ENCODE measurements at places on chromosomes 12 and 14.

DNA sequence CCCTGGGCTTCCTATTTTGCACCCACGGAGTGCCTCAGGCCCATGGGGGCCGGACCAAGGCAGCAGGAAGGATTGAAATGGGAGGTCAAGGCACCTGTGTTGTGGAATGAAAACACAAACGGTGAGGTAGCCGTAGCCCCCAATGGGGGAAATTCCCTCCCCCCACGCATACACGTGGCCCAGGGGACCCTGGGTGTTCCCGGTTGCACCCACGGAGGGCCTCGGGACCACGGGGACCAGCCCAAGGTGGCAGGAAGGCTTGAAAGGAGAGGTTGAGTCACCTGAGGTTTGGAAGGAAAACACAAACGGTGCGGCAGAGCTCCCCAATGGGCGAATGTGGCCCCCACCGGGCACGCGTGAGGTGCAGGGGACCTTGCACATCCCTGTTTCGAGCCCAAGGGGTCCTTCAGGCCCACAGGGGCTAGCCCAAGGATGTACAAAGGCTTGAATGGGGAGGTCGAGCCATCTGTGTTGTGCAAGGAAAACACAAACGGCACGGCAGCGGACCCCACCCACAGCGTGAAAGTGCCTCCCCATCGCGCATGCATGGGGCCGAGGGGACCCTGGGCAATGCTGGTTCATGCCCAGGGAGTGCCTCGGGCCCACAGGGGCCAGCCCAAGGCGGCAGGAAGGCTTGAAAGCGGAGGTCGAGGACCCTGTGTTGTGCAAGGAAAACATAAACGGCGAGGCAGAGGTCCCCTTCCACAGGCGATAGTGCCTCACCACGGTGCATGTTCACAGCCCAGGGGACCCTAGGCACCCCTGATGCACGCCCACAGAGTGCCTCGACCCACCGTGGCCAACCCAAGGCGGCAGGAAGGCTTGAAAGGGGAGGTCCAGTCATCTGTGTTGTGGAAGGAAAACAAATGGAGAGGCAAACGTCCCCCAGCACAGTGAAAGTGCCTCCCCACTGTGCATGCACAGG, 376.7 kb downstream of the ALG10 start:
- peak; percentile 9 for DNase-seq

DNA sequence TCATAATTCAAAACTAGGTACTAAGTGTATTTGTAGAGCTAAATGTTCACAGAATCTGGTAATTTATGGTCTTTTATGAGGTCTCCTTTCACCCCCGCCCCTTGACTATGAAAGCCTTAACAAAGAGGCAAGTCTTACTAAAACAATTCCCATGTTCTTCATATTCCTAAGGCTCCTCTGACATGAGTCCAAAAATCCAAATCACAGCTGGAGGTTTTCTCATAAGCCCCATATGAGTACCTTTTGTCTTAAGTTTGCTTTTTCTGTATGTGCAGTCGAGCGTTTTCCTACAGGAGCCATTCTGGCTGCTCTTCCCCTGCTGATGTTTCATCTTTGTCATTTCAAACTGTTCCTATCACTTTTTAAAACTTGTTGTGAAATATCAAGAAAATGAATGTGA, 55.2 kb downstream of the SIX1 start:
- DNase-seq, result no peak

DNA sequence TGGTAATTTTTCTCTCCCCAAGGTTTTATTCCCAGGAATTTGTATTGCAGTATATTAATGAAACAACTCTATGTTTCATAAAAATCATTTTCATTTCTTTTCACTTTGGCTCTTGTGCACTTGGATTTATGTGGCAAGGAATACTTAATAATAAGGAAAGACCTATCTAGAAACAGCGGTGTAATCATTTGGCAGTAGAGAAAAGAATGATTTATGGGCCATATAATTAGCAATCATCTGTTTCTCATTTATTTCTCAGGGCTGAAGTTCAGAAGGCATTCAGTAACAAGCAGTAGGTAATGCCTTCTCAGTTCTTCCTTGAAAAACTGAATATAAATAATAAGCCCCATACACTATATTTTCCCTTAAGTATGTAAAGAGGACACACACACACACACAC, 172.6 kb downstream of the ANO4 start:
- no peak for DNase-seq

GRCh38 chr14:75896341-75896740, 85.5 kb downstream of the TGFB3 start:
- DNase-seq, result no peak

GRCh38 chr14:44109036-44109435, 398.0 kb downstream of the FSCB start:
- no peak for DNase-seq

DNA sequence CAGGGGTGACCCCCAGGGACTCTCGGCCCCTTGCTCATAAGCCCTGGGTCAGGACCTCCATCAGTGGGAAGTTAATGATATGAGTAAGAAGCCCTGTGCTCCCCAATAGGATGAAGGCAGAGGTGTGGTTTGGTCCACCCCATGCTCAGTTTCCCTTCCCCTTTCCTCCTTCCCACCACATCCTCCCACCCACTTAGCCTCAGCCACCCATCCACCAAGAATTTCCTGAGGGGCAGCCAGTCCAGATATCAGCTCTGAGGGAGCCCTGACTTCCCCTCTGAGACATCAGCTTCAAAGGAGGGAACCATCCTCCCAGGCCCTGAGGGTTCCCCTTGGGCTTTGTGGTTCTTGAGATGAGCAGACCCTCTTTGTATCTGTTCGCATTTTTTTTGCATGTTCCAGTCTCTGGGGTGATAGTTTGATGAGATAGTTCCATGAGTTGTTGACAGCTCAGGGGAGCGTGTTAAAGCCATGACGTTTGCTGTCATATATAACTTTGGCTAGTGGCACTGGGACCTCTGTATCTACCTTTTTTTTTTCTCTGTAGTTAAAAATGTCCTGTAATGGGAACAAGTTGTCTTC, 71.2 kb downstream of the LGMN start:
- DNase-seq, result no peak

- no peak for DNase-seq
These were observed 393.2 kb downstream of the BCAT1 start for GRCh38 chr12:24555730-24556129.

GRCh38 chr14:74612350-74613021, 449 bp upstream of the LTBP2 start:
- peak; percentile 79 for DNase-seq
